ENCODE measurements at places on chromosomes 1 and 21.

- no peak for DNase-seq
Measured at GRCh38 chr21:43825242-43825935, 36.0 kb downstream of the RRP1 start.

GRCh38 chr1:116404699-116405098 is 31.7 kb downstream of the ATP1A1 start:
- no peak for DNase-seq

DNA sequence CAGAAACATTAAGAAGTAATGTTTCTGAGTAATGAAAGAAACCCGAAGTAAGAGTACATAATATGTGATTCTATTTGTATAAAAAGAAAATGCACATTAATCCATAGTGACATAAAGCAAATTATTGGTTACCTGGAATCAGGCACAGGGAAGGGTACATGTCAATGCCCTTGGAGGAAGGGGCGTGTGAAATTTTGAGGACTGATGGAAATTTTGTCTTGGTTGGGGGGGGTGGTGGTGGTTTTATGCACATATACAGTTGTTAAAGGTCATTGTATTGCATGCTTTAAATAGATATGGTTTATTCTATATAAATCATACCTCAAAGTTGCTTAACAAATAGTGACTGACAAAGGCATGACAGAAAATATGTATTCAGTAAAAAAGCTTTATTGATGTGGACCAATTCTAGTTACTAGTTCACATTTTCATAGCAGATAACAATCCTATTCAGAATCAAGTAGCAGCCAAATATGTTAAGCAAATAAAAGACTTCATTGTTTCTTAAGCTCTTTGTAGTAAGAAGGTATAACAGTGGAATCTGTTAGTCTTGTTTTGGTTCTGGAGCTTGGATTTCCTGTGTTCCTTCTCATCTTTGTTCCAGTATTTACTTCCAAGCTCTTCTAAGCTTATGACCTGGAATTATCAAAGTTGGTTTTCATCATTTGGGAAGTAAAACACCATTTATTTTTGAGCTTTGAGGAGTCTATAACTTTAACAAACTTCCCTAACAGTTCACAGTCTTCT is 15.1 kb downstream of the BACH1 start:
- no peak for DNase-seq

DNA sequence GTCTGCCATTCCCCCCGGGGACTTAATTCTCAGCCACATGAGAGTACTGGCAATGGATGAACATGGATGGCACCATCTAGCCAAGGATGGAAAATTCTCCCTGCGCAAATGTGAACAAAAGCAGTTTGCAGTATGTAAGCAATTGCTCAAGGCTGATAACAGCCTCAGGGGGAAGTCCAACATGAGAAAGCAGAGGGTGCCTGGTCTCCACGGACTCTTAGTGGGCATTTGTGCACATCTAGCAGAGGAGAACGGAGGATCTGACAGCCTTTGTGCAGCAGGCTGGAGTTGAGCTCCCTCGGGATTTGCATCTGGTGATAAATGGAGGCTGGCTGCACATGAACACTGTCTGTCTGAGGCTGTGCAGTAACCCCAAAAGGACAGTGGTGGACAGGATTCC is 13.9 kb upstream of the OLIG1 start:
- no peak for DNase-seq

- no peak for DNase-seq
Measured at GRCh38 chr1:203612932-203613682, 13.5 kb upstream of the ATP2B4 start.

- no peak for DNase-seq
Measured at GRCh38 chr1:15260418-15261154, 13.6 kb downstream of the FHAD1 start.

DNA sequence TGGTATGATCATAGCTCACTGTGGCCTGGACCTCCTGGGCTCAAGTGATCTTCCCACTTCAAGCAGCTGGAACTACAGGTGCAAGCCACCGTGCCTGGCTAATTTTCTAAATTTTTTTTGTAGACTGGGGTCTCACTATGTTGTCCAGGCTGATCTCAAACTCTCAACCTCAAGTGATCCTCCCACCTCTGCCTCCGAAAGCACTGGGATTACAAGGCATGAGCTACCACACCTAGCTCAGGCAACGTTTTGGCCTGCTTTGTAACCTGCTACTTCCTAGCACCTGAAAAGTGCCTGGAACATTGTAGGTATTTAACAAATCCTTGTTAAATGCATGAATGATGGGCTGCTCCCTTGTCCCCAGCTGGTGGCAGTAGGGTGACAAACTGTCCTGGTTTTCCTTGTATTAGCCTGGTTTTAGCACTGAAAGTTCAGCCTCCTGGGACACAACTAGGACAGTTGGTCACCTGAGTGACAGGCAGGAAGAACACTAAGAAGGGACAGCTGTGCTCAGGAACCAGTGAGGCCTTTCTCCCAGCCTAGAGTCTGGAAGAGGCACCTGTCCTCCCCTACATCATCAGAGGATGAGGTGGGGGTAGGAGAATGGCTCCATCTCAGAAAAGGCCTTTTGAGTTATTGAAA is 88.5 kb upstream of the CD34 start:
- no peak for DNase-seq

DNA sequence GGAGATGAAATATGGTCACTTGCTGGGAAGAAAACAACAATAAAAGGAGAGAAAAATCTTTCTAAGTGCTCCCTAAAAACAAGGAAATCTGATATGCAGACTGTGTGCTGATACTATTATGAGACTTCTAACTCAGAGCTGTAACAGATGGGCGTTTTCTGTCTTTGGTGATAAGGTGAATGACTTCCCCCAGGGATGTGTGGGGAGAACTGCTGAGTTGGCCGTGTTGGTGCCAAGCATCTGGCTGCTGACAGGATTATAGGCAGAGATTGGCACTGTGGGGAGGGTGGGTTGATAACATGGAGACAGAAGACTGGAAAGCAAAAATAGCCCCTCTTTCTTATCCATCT is 438.5 kb upstream of the PLXNA2 start:
- no peak for DNase-seq

DNA sequence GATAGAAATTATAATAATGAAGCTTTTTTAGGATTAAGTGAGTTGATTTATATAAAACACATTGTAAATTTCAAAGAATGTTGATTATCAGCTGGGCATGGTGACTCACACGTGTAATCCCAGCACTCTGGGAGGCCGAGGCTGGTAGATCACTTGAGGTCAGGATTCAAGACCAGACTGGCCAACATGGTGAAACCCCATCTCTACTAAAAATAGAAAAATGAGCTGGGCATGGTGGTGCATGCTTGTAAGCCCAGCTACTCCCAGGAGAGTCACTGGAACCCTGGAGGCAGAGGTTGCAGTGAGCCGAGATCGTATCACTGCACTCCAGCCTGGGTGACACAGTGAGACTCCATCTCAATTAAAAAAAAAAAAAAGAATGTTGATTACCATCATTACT is 18.4 kb downstream of the ADAMTS1 start:
- DNase-seq: no peak

DNA sequence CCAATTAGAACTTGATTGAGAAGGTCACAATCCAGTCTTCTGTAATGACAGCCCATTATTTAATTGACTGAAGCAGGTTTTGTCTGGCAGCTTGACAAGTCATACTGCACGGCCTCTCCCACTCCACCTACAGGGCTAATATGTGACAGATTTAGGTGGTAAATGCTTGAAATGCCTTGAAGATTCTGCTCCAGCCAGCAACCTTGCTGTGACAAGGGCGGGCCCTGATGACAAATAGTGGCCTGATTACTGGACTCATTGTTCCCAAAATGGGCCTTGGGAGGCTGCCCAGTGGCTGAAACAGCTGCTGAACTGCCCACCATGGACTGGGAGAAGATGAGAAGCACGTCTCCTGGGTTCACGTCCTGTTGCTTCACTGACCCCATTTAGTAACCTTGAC is 30.0 kb upstream of the CRNN start:
- DNase-seq: no peak

DNA sequence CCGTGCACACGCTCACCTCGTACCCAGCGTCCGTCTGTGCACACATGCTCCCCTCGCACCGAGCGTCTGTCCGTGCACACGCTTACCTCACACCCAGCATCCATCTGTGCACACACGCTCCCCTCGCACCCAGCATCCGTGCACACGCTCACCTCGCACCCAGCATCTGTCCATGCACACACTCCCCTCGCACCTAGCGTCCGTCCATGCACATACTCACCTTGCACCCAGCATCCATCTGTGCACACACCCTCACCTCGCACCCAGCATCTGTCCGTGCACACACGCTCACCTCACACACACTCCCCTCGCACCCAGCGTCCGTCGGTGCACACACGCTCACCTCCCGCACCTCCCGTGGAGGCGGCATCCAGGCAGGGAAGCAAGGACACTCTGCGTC is 24.4 kb upstream of the COL18A1 start:
- no peak for DNase-seq

DNA sequence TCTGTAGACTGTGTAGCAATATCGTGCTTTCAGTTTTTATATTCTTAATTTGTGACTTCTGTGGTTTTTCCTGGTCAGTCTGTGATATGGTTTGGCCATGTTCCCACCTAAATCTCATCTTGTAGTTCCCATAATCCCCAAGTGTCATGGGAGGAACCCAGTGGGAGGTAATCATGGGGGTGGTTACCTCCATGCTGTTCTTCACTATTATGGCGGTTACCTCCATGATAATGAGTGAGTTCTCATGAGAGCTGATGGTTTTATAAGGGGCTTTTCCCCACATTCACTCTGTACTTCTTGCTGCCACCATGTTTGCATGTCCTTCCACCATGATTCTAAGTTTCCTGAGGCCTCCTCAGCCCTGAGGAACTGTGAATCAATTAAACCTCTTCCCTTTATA is 169.8 kb downstream of the LEPR start:
- no peak for DNase-seq

- DNase-seq: no peak
Measured at GRCh38 chr1:24643363-24644099, 429 bp downstream of the SRRM1 start.

DNA sequence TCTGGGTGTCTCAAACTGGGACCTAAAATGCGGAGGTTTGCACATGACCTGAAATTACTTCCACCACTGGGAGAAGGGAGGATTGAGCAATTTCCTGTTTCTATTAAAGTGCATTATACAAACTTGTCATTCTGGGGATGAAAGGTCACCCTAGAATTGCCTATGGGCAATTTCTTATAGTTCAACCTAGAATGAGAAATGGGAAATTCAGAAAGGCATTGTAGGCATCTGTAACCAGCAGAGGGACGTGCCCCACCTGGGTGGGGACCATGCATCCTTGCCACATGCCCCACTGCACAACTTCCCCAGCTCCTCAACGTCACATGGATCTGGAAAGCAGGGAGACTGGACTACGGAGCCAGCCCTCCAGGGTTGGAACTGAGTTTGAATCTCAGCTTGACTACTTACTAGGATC is 47.0 kb downstream of the MRPL39 start:
- no peak for DNase-seq

GRCh38 chr1:213484333-213484732 is 433.3 kb downstream of the RPS6KC1 start:
- no peak for DNase-seq

DNA sequence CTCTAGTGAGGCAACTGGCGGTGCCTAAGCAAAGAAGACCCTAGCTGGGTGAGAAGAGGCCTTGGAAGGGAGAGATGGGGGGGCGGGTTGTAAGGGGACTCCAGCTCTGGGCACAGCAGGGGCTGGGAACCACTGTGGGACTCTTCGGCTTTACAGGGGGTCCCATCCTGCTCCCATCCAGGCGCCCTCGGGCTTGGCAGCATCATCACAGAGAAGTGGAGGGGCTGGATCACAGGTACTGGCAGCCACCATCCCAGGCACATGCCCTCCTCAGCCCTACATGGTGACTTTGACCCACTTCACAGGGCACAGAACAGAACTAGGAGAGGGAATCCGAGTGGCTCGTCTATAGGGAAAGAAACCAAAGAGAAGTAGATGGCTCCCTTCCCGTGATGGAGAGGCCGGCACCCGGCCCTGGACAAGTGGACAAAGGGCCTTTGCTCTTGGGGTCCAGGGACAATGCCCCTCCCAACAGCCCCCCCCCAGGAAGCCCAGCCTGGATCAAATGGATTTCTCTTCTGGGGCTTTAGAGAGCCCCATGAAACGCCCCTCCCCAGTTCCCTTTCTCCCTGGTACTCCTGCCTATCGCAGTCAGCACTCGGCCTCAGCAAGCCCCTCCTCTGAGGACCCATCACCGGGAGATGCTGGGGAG is 54.0 kb upstream of the ECE1 start:
- DNase-seq: no peak

GRCh38 chr1:203558064-203558760 is 64.3 kb downstream of the OPTC start:
- DNase-seq: no peak

GRCh38 chr21:45982092-45982757 is 655 bp downstream of the COL6A1 start:
- DNase-seq: no peak

- no peak for DNase-seq
Measured at GRCh38 chr1:91217911-91218310, 186.7 kb downstream of the HFM1 start.

DNA sequence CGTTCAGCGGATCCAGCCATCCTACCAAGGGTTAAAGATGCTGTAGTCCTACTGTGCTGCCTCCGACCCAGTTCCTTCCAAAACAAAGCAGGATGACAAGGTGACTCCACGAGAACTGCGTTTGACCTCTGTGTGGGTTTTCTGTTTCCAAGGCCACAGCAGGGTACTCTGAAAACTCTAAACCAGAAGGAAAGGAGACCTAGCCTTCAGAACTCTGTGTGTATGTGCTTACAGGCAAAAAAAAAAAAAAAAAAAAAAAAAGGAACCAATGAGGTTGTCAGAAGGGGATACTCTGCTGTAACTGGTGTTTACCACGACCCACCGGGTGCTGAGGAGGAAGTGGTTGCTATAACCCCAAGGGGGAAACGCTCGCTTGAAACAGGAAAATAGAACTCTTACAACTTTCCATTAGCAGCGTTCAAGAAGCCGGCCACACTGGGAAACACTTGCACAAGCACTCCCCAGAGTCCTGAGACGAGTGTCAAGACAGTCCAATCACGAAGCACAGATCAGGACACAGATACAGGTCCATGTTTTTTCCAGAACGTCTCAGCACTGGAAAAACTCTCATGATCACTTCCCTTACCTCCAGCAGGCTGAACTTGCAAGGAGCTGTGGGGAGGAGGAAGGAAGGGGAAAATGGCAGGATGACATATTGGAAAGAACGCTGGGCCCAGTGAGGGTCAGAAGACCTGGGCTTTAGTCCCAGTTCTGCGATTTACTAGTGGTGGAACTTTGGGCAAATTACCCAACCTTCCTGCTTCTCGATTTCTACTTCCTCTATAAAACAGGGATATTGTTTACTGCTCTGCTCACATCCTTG is 64.0 kb downstream of the ITPKB start:
- no peak for DNase-seq

- no peak for DNase-seq
Measured at GRCh38 chr1:49340576-49340975, 563.9 kb upstream of the BEND5 start.

GRCh38 chr1:201295346-201295745 is 12.0 kb downstream of the PKP1 start:
- no peak for DNase-seq
